Tibial nerve (tissue), 4 donors: ENCODE measurements at places on chromosomes 4 and X. TPM values are rescaled to one million over a fixed set of nuclear protein-coding genes. Genes with fewer than 3 reads are reported as not detected.

The CCDC158 gene
- 1.3 TPM for total RNA-seq

The GSX2 gene
- total RNA-seq: not detected

The CLCN5 gene
- total RNA-seq: 7.8 TPM

The FAAH2 gene
- total RNA-seq: not detected

The C4orf33 gene
- 5.3 TPM for total RNA-seq

The PHEX gene
- total RNA-seq: under 0.01 TPM

The ATP2B3 gene
- not detected for total RNA-seq

The USP26 gene
- not detected for total RNA-seq

The DCHS2 gene
- not detected for total RNA-seq

The SPP1 gene
- 91.0 TPM for total RNA-seq

The AMTN gene
- not detected for total RNA-seq

The ARHGEF6 gene
- 31.5 TPM for total RNA-seq

The CA5B gene
- total RNA-seq: 9.6 TPM

The MAGEA1 gene
- total RNA-seq: not detected

The CT45A5 gene
- total RNA-seq: not detected

The CORIN gene
- total RNA-seq: not detected

The LAMP2 gene
- 108 TPM for total RNA-seq

The GPC3 gene
- 116 TPM for total RNA-seq

The SLC4A4 gene
- 5.9 TPM for total RNA-seq

The KDM6A gene
- 36.9 TPM for total RNA-seq

The IL2 gene
- not detected for total RNA-seq

The GUCY1B1 gene
- 8.6 TPM for total RNA-seq

The DCAF16 gene
- 43.2 TPM for total RNA-seq

The TEX13B gene
- not detected for total RNA-seq

The CXCL8 gene
- total RNA-seq: 0.22 TPM

The TIGD4 gene
- total RNA-seq: 0.90 TPM

The ERCC6L gene
- not detected for total RNA-seq

The RIPPLY1 gene
- total RNA-seq: not detected

The EGF gene
- not detected for total RNA-seq

The SPANXB1 gene
- total RNA-seq: not detected

The LRAT gene
- total RNA-seq: not detected

The PJA1 gene
- total RNA-seq: 45.0 TPM

The MAPK10 gene
- total RNA-seq: 34.5 TPM

The PDZD4 gene
- total RNA-seq: 24.6 TPM
